ENCODE measurements at places on chromosomes 4 and X. TPM values are rescaled to one million over a fixed set of nuclear protein-coding genes. Genes with fewer than 3 reads are reported as not detected.

The ANXA10 gene
- not detected for polyA plus RNA-seq

The KLB gene
- 0.32 TPM for polyA plus RNA-seq

The TRAM1L1 gene
- 0.38 TPM for polyA plus RNA-seq

The UCP1 gene
- polyA plus RNA-seq: 2.2 TPM

The GAGE12H gene
- polyA plus RNA-seq: not detected

The RRH gene
- polyA plus RNA-seq: not detected

The UBL4A gene
- polyA plus RNA-seq: 43.6 TPM

The F8A1 gene
- 25.3 TPM for polyA plus RNA-seq

The PDE5A gene
- 2.8 TPM for polyA plus RNA-seq

The CFI gene
- polyA plus RNA-seq: 15.0 TPM

The PLAC1 gene
- not detected for polyA plus RNA-seq

The CC2D2A gene
- polyA plus RNA-seq: 13.0 TPM

The PPEF2 gene
- not detected for polyA plus RNA-seq

The ASB5 gene
- 1.4 TPM for polyA plus RNA-seq

The CMC4 gene
- polyA plus RNA-seq: 56.3 TPM

The STEEP1 gene
- polyA plus RNA-seq: 14.3 TPM

The RAB33A gene
- 11.3 TPM for polyA plus RNA-seq

The MAP9 gene
- polyA plus RNA-seq: 3.1 TPM

The TRIM75 gene
- polyA plus RNA-seq: not detected

The SERTM2 gene
- polyA plus RNA-seq: not detected

The KLHL13 gene
- 4.0 TPM for polyA plus RNA-seq

The UBA6 gene
- polyA plus RNA-seq: 3.0 TPM

The TMPRSS11D gene
- polyA plus RNA-seq: not detected

The ARHGEF38 gene
- polyA plus RNA-seq: not detected

The PHOX2B gene
- 0.16 TPM for polyA plus RNA-seq
